KBM-7 (cell line): ENCODE measurements at places on chromosomes 1 and 21.

DNA sequence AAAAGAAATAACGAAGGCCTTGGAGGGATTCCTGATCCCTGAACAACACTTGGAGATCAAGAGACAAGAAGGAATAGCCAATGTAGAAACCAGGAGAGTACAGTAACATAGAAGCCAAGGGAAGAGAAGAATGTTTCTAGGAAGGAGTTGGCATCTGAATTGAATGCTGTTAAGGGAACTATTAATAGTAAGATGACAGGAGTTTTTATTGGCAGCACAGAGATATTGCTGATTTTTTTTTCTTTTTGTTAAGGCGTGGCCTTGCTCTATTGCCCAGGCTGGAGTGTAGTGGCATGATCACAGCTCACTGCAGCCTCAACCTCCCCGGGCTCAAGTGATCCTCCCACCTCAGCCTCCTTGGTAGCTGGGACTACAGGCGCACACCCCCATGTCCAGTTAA is 9.6 kb upstream of the SFT2D2 start:
- DNase-seq, result no peak

GRCh38 chr1:9149151-9149550 is 20.2 kb upstream of the GPR157 start:
- DNase-seq, result no peak

DNA sequence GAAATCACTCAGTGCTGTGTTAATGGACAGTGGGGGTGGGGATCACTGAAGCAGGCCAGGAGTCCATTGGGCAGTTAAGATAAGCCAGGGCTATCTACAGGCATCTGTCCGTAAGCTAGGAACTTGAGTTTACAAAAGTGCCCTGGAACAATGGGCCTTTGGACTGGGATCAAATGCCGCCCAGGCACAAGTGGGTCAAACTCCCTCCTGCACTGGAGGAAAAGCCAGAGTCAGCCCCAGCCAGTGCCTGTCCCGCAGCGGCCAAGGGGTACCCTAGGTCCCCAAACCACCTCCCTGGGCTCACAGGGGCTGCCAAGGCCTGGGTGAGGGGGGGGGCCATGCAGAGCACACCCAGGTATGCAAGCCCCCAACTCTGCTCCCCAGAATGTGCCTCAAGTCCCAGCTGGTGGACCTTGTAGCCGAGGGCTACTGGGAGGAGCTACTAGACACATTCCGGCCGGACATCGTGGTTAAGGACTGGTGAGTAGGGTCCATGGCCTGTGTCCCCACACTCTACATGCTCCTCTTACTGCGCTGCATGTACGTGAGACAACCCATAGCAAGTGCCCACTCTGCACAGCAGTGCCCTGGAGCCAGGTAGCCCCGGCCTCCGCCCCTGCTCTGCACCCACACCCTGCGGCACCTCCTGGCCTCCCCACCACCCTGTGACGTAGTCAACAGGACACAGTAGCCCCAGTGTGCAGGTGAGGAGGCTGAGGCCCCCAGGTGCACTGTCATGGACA is 7.7 kb downstream of the FBXO6 start:
- DNase-seq, result no peak

DNA sequence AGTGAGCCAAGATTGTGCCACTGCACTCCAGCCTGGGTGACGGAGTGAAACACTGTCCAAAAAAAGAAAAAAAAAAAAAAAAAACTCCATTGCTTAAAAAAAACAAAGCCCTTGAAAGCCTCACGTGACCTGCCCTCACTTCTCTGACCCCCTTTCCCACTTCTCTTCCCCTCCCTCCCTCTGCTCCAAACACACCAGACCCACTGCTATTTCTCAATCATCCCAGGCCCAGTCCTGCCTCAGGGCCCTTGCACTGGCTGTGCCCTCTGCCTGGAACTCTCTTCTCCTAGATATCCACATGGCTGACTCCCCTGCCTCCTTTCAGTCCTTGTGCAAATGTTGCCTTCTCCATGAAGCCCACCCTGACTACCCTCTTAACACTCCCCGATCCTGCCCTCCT is 45.4 kb upstream of the TARDBP start:
- no peak for DNase-seq

DNA sequence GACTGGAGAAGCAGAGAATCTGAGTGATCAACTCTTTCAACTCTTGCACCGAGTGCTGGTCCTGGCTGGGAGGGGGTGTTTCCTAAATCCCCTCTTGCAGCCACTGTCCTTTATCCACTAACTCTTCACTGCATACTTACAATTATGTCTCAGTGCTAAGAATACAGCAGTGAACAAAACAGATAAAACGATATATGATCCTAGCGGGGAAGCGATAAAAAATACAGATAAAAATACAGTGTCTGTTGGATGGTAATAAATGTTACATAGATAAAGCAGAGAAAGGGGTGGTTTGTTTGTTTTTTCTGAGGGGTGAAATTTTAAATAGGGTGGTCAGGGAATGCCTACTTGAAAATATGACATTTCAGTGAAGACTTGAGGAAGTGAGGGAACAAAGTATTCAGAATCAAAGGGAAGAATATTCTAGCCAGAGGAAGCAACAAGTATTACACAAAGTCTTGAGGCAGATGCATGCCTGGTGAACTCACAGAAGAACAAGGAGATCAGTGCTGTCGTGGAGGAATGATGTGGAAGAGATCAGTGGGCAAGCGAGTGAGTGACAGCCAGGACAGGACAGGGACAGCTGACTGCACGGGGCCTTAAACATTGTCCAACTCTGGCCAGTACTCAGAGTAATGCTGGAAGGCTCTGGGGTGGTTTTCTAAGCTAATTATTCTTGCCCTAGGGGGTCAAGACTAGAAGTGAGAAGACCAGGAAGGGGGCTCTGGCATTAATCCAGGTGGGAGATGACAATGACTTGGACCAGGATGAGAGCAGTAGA is 110.0 kb downstream of the APP start:
- DNase-seq, result no peak

- no peak for DNase-seq
These were observed 155.9 kb upstream of the HMCN1 start for GRCh38 chr1:185578293-185578692.

- DNase-seq, result no peak
These were observed 9.0 kb downstream of the MGST3 start for GRCh38 chr1:165639821-165640623.

GRCh38 chr1:57633056-57633455 is 209.2 kb upstream of the DAB1 start:
- no peak for DNase-seq
